ENCODE measurements at places on chromosomes 12 and 14.

GRCh38 chr14:73393375-73393774, 65.0 kb downstream of the NUMB start:
- no peak for DNase-seq

DNA sequence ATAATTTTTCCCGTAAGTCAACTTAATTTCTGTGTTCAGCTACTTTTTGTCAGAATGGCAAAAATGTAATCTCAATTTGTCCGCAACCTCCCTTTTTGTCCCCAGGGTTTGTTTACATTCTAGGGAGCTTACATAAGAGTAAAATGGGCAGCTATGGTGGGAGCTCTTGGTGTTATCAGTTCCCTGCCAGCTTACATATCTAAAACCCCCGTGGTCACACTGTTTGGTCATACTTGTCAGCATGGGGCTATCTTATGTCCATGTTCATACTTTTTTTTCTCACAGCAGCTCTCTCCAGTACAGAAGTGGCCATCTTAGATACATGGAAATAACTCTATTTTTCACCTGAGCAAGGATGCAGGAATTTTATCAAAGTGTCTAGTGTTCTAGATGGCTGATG, 16.7 kb downstream of the SLCO1C1 start:
- DNase-seq: no peak

- no peak for DNase-seq
These were observed 63.7 kb upstream of the OR10AD1 start for GRCh38 chr12:48266826-48267225.

GRCh38 chr14:60188115-60188514, 22.9 kb upstream of the DHRS7 start:
- no peak for DNase-seq

DNA sequence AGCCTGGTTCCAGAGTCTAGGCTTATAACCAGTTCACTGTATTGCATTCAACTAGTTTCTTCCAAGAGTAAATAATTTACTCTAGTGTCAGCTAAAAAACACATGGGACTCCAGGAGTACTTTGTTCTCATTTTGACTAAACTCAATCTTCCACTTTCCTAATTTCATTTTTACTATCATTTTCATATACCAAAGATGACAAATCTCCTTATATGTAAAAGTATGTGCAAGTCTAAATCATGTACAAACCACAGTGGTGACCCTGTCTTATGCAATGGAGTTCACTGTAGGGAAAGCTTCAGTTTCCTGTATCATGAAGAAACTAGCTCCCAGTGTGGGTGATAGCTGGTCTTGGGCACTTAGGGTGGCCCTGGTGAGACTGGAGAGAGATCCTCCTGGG, 151.6 kb downstream of the HELB start:
- no peak for DNase-seq

- DNase-seq: no peak
These were observed 3.8 kb upstream of the SDSL start for GRCh38 chr12:113418213-113418879.

DNA sequence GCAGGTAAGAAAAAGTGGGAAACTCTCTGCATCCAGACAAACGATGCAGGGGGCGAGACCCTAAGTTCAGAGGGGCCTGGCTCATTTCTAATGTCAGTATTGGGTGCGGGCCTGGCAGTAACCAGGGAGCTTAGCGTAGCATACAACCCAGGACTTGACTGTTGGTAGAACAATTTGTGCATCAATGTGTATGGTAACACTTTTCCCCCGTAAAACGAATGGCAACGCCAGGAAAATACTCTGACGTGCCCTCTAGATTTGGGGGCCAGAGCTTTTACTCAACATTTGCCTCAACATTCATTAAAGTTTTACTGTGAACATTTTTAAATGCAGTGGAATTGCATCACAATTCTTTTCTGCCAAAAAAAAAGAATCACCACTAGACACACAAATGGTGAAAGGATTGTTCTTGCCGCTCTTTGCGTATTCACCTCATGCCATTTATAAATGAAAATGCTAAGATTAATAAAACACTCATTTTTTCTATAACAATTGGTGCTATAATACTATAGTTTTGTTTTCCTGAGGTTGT, 867 bp downstream of the RHOJ start:
- DNase-seq: no peak

GRCh38 chr12:114981036-114981435, 297.1 kb upstream of the TBX3 start:
- no peak for DNase-seq

DNA sequence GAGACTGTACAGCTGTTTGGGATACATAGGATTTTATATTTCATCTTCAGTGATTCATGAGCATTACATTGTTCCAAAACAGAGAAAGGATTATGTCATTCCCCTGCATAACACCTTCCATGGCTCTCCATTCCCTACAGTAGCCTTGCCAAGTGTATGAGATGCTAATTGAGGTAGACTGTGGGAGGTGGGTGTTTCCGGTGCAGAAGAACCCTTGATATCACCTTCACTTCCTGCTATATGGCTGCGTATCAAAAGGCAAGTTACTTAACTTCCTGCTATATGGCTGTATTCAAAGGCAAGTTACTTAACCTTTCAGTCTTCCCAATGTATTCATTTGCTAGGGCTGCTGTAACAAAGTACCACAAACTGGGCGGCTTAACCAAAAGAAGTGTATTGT, 11.2 kb downstream of the FAR2 start:
- DNase-seq: no peak

DNA sequence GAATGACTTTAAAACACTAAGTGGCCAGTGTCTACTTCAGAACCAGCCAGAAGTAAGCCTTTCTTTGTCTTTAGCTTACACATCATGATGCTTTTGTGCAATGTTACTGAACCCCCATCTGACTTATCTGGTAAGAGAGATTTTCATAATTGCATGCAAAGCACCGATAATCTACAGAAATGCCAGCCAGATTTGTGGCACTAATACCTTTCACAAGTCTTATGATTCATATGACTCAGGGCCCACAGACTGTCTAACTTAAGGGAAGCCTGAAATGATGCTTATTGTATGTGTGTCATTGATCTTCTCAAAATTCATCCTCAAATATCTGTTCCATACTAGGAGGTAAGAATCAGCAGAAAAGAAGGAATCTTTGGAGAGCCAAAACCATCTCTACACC, 18.0 kb downstream of the IGF1 start:
- no peak for DNase-seq

DNA sequence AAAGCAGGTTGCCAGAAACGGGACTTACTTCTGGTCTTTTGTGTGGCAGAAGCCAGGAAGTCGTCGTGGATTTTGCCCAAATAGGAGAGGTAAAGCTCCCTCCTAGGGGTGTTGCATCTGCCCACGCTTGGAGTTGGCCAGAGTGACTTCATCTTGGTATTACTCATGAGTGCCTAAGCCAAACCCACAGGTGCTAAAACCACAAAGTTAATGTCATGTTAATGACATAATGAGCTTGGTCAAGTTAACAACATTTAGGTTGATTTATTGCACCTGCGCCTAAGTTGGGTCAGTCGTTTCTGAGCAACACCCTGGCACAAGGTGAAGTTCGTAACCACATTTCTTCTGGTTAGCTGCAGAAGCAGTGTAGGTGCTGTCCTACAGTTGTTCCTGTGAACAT, 225.2 kb downstream of the FUT8 start:
- no peak for DNase-seq

DNA sequence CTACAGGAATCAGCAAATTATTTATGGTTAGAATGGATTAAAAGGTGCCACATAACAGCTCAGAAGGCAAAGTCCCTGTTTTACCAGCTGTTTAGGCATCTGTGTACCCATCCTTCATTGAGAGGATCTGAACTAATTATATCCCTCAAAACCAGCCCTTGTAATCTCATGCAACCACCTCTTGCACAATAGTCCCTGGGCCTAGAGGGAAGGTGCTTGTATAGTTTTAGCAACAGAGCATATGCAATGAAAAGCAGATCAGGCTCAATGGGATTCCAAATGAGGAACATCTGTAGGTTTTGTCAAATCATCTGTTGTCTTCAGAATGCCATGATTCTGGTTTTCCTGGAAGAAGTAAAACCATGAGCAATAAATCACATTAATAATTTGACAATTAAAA, 26.0 kb upstream of the GLIPR1L2 start:
- no peak for DNase-seq

DNA sequence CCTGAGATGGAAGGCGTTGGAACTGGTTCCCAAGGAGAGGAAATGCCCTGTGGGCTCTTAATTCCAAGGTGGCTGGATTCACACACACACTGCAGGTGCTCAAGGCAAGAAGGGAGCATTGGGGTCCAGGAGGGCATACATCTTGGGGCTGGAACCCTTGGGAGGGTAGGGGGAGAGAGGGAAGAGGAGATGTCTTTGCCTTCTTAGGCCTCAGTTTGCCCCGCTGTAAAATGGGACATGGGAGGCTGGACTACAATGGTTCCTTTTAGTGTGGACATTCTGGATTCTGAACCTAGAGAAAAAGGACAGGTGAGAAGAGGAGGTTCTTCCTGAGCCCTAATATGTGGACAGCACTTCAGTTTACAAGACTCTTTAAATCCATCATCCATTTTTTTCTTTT, 43.8 kb downstream of the CALM1 start:
- DNase-seq: no peak

DNA sequence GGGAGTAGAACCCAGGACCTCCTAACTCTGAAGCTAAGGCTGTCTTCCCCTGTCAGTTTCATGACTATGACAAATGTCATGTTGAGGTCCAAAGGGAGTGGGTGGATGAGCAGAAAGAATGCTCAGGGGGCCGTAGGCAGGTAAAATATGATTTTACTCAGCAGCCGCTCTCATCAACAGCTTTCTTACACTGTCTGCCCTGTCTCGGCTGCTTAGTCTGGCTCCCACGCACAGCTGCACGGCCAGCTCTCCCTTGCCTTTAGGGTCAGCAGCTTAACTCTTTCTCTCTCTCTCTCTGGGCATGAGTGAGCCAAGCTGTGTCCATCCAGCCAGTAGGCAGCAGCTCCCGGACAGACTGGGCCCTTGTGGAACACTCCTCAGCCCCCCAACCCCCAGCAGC, 95.2 kb downstream of the GCH1 start:
- no peak for DNase-seq

DNA sequence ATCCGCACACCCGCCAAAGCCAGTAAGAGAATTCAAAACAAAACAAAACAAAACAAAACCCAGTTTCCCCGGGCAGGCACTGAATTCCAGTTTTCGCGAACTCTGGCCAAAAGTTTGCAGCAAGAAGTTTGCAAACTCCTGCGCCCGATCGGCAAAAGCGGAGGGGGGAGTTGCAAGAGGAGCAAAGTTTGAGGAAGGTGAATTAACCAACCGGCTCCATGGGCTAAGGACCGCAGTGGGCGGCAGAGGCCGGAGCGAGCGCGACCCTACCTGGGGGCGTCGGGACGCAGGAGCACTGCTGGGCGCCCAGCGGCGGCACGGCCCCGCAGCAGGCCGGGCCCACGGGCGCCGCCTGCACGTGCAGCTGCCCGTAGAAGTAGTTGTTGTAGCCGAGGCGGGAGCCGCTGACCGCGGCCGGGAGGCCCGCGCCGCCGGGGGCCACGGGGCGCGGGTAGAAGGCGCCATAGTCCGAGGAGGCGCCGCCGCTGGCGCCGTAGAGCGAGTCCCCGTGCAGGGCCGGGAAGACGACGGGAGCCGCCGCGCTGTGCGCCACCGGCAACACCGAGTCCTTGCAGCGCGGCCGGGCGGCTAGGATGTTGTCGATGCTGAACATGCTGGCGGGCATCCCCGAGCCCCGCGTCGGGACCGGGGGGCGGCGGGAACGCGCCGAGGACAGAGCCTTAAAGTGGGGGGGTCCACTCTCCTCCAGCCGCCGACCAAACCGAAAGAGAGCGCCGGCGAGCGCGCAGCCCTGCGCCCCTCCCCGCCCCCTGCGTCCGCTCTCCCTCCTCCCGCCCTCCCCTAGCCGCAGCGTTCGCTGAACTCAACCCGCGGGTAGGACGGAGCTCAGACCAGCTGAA, at the start of gene GSC:
TSS of gene GSC (minus strand) at position 723 of the 860 bp plus-strand sequence. CDS start at position 625, 98 bp downstream.
- DNase-seq: no peak

- DNase-seq: no peak
These were observed 18.9 kb downstream of the CCDC88C start for GRCh38 chr14:91398707-91399106.

DNA sequence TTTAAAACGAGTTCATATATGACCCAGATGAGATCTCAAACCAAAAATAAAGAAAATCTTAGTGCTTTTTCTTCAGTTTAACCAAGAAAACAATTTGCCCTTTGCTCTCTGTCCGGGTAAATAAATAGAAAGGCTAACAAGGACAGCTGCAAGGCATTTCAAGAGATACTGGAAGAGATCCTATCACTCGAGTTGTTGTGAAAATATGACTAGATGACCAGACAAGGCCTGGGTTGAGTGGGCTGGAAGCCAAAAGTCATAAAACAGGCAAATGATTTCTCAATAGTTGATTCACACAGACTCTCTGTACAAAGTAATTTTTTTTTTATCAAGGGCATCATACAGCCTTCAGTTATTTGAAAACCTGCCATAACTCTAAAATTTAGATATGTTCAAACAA, 55.9 kb upstream of the AVPR1A start:
- DNase-seq: no peak

- peak; percentile 2 for DNase-seq
These were observed 75.9 kb upstream of the RGS6 start for GRCh38 chr14:71856199-71856919.

- DNase-seq: no peak
These were observed 76.4 kb downstream of the PAPOLA start for GRCh38 chr14:96578619-96579018.

DNA sequence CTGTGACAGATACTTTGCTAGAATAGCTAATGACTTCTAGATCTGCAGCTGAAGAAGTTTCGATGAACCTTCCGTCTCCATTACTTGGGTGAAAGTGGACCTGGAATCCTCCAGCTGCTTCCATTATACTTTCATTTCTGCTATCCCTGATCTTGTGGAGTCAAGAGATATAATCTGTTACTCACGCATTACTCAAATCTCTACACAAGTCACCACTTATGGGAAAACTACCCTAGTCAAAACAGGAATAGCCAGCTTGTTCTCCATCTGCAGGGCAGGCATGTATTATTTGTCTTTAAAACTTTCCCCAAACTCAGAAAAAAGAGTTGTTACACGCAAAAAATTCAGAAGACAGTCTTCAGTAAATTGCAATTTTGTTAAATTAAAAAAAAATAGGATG, 2.8 kb upstream of the KTN1 start:
- no peak for DNase-seq

GRCh38 chr12:52427083-52427482, 7.1 kb downstream of the KRT75 start:
- no peak for DNase-seq

DNA sequence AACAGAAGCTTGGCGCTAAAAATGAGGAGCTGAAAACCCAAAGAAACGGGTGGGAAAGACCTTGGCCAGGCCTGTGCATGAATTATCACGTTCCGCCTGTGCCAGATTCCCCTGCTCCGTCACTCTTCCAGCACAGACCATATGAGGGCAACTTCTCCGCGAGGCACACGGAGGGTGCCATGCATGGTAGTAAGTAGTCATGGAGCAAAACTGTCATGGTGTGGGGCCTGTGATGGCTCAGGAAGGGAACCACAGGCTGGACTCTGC, 148.2 kb downstream of the ANO2 start:
- no peak for DNase-seq

GRCh38 chr14:46499521-46499920, 152.1 kb downstream of the RPL10L start:
- DNase-seq: no peak

GRCh38 chr14:75453817-75454434, 26.1 kb downstream of the JDP2 start:
- DNase-seq: no peak

- DNase-seq: no peak
These were observed 45.0 kb downstream of the LRTM2 start for GRCh38 chr12:1865284-1865866.

Measured in GDM1 (cell line).